Fibroblast of skin of left biceps (primary cell): ENCODE measurements at places on chromosomes 6 and 20.
A peak's percentile ranks its signal among the peaks of the same experiment; 100 is the strongest.

- no peak for DNase-seq
These were observed 488.9 kb upstream of the JARID2 start for GRCh38 chr6:14757014-14757413.

- DNase-seq = no peak
These were observed 709 bp downstream of the PPP1R16B start for GRCh38 chr20:38805958-38806854.

GRCh38 chr6:118780668-118781067 is 113.3 kb upstream of the ASF1A start:
- no peak for DNase-seq

DNA sequence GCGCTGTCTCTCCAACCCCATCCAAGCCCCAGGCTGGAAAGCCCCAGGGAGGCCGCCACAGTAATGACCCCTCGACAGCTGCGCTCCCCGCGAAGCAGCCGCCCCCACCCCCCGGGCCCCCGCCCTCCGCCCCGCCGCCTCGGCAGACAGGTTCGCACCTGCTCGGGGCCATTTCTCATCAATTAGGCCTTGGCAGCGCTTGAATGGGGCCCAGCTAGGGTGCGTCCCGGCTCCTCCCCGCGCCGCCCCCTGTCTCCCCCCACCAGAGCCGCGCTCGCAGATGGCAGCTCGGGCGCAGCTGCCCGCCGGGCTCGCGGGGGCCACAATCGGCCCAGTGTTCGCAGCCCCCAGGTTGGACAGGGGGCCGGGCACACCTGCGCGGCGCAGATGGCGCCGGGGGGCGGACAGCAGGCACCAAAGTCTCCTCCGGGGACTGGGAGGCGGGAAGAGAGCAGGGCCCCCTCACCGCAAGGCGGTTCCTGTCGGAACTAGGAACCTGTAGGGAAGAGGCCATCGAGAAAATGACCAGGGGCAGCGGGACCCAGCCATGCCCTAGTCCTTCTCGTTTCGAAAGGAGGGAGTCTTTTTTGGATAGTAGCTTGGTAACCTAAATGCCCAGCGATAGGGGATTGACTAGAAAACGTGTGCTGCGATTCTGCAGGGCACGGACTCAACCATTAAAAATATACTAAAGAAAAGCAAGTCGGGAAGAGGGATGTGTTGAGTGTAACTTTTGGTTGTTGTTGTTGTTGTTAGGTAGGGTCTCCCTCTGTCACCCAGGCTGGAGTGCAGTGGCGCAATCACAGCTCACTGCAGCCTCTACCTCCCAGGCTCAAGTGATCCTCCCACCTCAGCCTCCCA is 83.2 kb upstream of the EYA2 start:
- DNase-seq = no peak

DNA sequence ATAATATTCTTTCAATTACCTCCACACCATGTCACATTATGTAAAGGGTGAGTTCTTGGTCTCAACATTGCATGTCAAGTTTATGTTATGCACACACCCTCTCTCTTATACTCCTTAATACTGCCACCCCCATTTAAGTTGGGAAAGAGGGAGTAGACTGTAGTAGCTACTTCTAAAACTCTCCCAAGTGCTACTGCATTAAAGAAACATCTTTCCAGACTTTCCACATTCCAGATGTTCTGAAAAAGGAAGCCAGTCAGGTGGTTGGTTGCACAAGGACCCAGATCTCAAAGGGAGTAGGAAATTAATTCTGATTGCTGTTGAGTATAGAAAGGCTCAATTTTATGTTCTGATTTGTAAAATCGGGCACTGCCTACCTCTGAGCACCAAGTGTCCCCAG is 419.5 kb downstream of the CD83 start:
- no peak for DNase-seq

DNA sequence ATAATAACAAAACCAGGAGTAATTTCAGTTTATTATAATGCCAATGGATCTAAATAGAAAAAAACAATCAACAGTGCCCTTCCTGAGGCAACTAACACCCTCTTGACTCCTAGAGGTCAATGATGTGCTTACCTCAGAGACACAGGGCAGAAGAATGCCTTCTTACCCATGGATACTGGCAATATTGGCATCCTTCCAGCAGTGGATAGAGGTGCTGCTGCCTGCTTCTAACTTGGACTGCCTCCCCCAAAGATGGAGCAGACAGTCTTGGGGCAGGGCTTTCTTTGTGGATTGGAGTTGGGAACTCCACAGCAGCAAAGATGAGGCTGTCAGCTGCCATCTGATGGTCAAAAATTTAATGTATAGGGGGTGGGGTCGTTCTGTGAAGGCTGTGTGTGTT is 78.7 kb downstream of the AK9 start:
- no peak for DNase-seq

GRCh38 chr20:54557806-54558590 is 82.6 kb downstream of the DOK5 start:
- DNase-seq = peak; percentile 29

DNA sequence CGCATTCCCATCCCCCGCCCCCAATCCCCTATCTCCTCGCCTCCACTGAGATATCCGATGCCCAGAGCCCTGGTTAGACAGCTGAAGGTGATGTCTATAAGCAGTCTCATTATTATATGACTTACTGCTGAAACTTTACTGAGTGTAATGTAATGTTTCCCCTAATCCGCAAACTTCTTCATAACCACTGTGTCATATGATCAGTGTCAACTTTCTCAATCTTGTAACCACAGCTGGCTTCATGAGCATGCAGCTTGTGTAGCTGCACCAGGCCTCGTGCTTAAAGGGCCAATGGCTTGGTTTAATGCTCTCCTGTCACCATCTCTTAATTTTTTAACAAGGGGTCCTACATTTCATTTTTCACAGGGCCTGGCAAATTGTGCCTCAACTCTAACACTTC is 8.1 kb downstream of the ASIP start:
- DNase-seq = peak; percentile 34

DNA sequence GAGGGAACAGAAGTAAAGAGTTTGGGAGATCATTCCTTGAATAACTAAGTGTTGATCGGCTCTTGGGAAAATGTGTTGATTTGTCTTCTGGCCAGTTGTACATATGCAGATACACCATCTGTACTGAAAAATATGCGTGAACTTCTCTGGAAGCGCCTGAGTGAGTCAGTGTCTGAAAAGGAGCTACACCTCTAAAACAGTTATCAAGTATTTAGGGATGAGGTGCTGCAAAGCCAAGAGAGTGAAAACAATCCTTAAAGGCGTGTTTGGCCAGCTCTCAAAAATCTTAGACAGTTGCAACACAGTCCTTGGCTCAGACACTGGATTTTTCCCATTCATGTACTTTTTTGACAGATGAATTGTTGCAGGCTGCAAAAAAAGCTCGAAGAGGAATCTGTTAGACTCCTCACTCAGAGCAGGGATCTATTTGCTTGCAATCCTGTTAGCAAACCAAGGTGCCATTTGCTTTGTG is 61.3 kb downstream of the BMP6 start:
- peak; percentile 96 for DNase-seq

DNA sequence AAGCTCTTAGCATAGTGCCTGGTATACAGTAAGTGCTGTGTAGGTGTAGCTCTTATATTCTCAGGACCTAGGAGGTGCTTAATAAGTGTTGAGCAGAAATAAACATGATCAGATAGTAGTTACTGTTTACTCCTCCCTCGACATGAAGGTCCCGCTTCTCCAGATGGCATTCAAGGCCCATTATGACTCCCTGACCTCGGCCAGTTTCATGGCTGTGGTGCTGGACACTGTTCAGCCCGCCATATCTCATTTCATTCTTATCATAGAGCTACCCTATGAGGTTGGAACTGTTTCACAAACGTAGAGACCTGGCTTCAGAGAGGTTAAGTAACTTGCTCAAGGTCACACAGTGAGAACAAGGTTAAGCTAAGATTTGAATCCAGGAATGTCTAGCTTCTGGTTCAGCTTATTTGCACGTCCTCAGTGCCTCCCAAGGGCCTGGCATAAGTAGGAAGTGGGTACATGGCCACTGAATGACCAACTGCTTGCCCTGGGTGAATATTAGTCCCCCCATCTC is 39.0 kb downstream of the CD40 start:
- DNase-seq = no peak

DNA sequence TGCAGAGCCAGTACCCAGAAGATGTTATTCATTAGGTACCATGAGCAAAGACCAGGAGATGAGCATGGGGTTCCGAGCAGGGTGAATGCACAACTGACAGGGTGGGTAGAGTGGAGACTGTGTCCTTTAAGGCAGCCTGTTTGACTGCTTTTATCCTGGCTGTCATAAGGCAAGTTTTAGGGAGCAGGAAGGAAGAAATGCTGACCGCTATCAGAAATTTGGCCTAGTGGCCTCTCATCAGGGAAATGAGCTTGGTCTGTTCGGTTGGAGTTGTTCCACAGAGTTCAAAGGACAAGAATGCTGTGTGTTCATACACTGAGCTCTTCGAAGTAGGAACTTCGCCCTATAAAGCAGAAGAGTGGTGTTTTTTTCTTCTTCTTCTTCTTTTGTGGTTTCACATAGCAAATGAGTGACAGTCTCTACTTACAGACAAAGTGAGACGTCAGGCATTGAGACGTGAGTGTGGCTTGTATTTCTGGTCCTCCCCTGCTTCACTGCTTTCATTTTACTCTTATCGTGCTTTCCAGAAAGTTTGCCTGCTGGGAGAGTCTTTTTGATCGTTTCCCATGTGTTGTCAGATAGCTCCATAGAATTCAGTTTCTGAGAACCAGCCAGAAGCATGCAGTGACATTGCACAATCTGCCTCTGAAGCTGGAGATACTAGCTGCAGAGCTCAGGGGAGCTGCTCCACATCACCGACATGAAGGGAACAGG is at the start of gene CASS4:
Gene CASS4, plus strand, starts transcription at position 502 of the 714 bp plus-strand sequence. Its CDS starts 199 bp downstream, at position 701.
- no peak for DNase-seq

GRCh38 chr6:158005626-158006180 is 24.0 kb downstream of the SYNJ2 start:
- DNase-seq = no peak

DNA sequence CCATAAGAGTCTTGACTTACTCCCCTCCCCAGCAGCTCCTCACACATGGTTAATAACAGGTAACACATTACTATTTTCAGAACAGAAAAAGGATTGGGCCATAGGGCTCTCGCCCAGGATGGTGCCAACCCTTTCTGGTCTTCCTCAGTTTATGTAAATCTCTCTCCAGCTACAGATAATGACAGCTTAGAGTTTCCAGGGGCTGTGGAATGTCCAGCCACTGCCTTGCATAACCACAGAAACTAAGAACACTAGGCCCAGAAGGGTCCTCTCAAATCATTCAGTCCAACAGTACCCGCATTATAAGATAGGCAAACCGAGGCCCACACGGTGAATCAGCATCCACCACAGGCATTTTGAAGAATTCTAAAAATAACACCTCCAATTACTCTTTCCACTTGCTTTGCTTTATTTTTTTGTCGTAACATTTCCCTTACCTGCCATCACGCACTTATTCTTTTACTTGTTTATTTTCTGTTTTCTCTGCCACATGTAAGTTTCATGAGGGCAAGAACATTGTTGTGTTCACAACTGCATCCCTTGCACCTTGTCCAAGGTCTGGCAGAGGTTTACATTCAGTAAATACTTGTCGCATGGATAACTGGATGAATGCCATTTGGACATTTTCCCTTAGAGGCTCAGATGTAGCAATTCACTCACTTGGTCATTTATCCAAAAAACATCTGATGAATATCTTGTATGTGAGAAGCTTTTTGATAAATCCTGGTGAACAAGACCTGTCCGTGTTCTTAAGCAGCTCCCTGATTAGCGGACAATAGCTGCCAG is 6.4 kb upstream of the SDC4 start:
- DNase-seq = no peak

GRCh38 chr6:153595903-153596302 is 443.1 kb upstream of the OPRM1 start:
- no peak for DNase-seq

GRCh38 chr6:35491558-35492257 is 5.2 kb downstream of the TEAD3 start:
- DNase-seq = no peak

- DNase-seq = peak; percentile 32
These were observed 7.6 kb downstream of the ARFGEF2 start for GRCh38 chr20:48928832-48929725.

DNA sequence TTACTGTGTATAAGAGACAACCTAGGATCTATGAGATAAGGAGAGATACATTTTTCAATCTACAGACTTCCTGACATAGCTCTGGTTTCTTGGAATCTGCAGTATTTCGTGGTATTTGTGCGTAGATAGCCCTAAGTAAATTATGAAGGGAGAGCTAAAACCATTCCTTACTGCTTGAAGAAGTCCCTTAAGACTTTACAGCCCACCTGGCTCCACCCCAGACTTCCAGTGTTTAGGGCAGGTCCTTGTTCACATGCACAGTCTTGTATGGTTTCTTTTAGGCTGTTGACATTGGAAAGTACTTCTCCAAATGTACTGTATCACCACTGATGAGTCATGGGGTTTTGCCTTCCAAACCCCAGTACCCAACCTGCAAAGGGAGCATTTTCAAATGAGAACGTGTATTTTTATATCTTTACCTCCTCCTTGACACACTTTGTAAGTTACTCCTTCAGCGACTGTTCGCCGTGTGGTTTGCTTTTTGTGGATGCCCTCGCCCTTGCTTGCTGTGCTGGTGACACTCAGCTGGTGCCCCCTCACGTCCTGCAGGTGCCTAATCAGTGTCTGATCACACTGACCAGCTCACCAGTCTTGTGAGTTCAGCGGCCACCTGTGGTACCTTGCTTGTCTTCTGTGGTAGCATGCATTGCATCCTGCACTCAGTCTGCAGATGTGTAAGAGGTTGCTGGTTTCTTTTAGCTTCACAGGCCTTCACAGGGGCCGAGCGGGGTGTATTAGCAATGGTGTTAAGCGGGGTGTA is 73.3 kb downstream of the IGF2R start:
- no peak for DNase-seq

DNA sequence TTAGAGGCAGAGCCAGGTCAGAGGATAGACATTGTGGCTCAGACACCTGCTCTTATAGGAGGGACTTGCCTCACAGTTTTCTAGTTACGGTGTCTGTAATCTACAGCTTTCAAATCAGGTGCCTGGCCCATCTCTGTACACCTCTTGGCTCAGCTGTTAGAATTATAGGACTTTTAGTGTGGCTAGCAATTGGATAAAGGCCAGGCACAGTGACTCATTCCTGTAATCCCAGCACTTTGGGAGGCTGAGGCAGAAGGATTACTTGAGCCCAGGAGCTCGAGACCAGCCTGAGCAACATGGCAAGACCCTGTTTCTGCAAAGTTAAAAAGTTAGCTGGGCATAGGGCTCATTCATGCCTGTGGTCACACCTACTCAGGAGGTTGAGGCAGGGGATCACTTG is 20.0 kb downstream of the BRPF3 start:
- DNase-seq = no peak

GRCh38 chr20:12315652-12316051 is 398.0 kb downstream of the BTBD3 start:
- no peak for DNase-seq

- DNase-seq = no peak
These were observed 73.1 kb downstream of the NCOA3 start for GRCh38 chr20:47574616-47575364.

DNA sequence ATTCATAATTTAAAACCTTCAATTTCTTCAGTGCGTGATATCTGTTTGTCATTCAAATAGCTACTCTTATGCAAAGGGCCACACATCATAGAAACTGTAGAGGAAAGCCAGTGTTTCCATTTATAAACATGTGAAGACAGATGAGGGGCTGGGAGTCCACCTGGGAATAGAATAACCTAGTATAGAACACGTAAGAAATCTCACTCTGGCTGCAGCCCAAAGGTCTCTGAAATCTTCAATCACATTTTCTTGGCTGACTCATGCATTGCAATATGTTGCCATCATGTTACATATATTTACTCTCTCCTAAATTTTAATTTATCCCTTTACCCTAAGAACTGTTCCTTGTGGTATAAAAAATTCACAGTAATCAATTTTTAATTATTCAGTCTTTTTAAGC is 123.2 kb downstream of the ELOVL4 start:
- DNase-seq = no peak
